ENCODE measurements at places on chromosomes 1 and 21.

DNA sequence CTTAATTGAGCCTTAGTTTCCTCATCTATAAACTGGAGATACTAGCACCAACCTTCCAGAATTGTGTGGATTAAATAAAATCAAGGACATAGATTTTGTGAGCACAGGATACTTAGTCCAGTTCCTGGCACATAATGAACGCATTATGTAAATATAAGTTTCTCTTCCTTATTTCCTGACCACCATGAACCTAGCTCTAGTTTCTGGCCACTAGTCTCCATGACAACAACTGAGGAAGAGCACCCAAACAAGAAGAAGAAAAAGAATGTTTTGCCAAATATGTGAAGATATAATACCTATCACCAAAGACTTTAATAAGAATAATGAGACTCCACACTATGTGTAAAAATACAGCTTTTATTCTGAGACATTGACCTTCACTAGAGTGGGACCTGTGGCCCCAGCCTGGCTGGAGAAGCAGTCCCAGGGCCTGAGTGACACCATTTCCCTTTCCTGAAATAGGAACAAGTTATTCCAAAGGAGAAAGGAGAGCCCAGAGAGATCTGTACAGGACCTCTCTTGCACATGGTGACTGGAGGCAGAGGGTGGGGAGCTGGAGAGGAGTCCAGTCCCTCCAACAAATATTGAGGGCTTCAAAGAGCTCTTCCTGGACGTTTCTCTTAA is 940 bp upstream of the USF1 start:
- DNase-seq, result peak; percentile 44

- no peak for DNase-seq
Observed at GRCh38 chr1:50393522-50394120, 29.6 kb downstream of the DMRTA2 start.

DNA sequence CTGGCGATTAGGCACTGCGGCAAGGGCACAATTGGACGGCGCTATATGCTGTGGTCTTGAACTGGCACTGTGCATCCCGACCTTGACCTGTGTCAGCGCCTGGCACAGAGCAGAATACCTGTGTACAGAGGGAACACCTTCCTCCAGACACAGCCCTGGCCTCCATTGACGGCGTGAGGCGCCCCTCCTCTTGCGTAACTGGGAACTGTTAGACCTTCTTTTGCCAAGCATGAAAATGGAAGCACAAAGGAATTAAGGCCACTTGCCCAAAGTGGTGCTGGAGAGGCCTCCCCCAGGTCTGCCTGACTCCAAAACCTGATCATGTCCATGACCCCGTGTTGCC is 6.8 kb upstream of the AGTRAP start:
- DNase-seq, result no peak

- no peak for DNase-seq
Observed at GRCh38 chr21:15034126-15034853, 30.5 kb downstream of the NRIP1 start.

GRCh38 chr1:21318714-21319159 is 28.5 kb upstream of the ECE1 start:
- DNase-seq, result no peak

DNA sequence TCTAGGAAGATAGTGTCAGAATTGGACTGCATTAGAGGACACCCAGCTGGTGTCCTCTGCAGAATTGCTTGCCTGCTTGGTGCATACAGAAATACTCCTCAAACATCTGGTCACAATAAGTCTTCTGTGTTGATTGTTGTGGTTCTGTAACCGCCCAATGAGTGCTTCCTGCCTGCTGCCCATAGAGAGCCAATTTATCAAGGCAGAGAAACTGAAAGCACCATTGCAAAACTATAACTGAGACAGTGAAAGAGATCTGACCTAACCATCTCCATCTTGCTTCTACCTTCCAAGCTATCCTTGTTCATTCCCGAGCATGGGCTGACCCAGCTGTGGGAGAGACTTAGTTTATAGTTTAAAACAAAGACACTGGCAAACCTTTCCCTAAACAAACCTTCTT is 462.4 kb upstream of the RGS18 start:
- DNase-seq, result no peak

GRCh38 chr1:93489756-93490155 is 41.8 kb downstream of the FNBP1L start:
- DNase-seq, result no peak

DNA sequence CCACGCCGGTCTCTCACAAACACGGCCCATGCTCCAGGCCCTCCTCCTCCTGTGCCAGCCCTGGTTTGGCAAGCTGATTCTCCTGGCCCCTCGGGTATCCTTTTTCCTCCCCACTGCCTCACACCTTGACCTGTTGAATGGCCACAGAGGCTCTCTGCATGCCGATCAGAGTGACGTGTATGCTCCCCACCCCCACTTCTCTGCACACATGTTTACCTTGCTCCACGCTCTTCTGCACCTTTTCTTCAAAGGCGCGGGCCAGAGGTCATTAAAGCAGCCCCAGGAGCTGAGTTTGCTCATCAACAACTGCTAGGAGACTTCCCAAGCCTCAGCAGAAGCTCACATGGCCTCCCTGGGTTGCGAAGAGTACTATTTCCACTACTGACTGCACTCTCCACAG is 139.3 kb upstream of the EDN2 start:
- no peak for DNase-seq

- DNase-seq, result no peak
Observed at GRCh38 chr1:20837554-20838192, 50.6 kb upstream of the HP1BP3 start.

DNA sequence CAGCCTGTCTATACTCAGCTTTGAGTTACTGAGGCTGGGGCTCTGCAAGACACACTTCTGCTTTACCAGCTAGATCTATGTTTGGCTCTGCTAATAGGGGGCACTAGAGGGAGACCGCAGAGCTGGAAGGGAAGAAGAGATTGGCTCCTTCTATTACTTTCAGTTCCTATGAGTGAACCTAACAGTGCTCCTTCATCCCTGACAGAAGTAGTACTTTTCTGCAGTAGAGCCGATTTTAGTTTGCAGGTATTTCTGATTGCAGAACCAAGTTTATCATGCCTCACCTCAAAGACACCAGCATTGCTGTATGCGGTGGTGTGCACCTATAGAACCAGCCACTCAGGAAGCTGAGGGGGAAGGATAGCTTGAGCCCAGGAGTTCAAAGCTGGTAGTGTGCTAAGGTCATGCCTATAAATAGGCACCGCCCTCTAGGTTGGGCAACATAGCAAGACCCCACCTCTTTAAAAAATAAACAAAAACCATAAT is 5.7 kb upstream of the ZDHHC18 start:
- DNase-seq, result peak; percentile 75

DNA sequence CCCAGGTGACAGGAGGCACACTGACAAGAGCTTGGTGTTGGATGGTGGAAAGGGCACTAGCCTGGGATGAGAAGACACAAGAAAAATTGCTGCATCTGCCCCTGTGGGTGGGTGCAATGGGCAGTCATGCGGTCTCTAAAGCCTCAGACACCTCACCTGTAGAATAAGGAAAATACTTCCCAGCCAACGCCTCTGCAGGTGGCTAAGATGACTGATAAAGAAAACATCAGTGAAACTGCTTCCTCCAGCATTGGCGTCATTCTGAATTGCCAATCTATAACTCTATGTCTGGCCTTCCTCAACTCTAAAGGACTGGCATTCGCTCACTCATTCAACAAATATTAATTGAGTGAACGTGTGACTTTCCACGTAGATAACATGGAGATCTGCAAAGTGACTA is 100.4 kb upstream of the F3 start:
- no peak for DNase-seq

DNA sequence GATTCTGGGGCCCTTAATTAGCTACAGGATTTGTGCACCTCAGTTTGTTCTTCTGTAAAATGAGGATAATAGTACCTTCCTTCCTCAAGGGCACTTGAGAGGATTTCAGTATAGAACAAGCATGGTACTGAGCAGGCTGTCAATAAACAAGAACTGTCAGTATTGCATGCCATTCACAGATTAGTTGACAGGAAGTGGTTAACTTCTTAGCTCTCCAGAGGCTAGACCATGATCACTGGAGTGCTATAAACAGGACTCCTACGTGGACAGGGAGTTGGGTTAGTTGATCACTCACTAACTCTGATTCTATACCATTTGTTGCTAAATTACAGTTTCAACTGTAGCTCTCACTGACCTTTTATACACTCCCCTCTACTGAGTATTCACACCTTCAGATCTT is 126.2 kb upstream of the DAB1 start:
- DNase-seq, result no peak

GRCh38 chr1:234102583-234102982 is 198.1 kb downstream of the SLC35F3 start:
- DNase-seq, result no peak

DNA sequence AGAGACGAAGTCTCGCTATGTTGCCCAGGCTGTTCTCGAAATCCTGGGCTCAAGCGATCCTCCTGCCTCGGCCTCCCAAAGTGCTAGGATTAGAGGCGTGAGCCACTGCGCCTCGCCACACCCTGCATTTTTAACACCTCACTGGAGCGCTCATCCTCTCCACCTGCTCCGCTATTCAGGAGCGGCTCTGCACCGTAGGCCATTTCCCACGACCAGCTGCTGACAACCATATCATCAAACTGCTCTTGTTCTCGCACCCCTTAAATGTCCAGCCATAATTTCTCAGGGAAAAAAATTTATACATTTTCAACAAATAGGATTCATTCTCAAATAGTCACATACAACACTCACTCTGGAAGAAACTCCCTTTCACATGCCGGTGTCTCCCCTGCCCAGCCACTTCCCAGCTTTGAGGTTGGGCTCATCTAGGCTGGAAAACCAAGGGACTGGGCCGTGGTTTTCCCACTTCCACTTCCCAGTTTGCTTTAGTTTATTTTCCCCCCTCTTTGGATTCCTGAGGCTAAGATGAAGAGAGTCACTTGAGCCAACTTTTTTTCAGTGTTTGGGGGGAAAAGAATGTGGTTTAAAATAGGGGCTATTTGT is 639 bp upstream of the IPO9 start:
- DNase-seq, result no peak

DNA sequence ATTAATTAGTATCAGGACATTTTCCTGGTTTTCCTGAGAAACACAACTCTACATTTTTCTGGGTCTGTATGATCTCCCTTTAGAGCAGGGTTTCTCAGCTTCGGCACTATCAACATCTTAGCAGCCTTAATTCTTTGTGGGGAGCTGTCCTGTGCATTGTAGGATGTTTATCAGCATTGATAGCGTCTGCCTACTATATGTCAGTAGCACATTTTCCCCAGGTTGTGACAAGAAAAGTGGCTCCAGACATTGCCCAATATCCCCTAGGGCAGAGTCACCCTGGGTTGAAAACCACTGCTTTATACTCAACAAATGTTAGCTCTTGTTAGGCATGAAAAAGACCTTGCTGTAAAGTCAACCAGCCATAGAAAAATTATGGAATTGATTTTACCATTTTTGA is 195.1 kb upstream of the FMN2 start:
- no peak for DNase-seq

GRCh38 chr1:171366816-171367215 is 52.8 kb downstream of the FMO4 start:
- no peak for DNase-seq

DNA sequence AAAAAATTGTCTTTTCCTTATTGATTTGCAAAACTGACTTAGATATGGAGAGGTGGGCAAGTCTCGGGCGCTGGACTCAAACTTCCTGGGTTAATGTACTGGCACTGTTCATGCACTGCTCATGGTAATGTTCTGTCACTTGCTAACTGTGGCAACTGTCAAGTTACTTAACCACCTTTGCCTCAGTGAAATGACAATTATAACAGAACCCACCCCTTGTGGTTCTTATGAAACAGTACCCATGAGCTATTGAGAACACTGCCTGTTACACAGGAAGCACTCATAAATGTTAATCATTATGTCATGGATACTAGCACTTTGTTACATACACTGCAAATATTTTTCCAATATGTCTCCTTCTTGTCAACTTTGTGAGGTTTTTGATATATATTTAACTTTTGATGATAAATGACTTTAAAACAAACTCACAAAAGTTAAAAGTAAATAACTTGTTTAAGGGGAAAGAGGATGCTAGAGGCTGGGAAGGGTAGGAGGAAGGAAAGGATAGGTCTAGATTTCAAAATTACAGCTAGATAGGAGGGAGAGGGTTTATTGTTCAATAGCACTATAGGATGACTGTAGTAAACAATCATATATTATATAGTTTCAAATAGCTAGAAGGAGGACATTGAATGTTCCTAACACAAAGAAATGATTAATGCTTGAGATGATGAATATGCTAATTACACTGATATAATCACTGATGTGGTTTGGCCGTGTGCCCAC is 342.5 kb downstream of the ADGRL2 start:
- no peak for DNase-seq

DNA sequence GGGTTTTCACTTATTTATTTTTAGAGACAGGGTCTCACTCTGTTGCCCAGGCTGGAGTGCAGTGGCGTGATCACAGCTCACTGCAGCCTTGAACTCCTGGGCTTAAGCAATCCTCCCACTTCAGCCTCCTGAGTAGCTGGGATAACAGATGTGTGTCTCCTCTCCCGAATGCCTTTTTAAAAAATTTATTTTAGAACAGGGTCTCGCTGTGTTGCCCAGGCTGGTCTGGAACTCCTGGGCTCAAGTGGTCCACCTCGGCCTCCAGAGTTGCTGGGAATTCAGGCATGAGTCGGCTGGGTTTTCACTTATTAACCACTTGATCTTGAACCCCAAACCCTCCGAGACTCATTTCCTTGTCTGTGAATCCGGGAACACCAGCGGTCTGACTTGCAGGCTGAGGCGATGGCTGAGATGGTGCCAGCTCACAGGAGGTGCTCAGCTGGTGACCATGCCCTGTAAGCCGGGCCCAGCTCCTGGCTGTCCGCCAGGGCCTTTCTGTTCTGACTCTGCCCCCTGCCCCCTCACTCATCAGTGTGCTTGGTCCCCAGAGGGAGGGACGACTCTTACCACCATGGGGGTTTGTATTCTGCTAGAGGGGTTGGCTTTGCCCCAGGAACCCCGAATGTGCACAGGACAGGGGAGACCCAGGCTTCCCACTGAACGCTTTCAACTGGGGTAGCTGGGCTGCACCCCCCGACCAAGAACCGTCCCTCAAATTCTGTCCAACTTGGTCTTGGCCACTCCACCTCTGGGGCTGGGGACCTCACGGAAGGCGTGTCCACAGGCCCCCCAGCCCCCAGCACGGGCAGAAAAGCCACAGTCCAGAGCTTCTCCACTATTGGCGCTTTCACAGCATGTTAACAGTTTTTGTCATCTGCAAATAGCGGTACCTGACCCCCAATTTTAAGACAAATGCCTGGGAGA is 22.5 kb downstream of the MMEL1 start:
- DNase-seq, result no peak
